ENCODE measurements at places on chromosomes 1 and 21.

DNA sequence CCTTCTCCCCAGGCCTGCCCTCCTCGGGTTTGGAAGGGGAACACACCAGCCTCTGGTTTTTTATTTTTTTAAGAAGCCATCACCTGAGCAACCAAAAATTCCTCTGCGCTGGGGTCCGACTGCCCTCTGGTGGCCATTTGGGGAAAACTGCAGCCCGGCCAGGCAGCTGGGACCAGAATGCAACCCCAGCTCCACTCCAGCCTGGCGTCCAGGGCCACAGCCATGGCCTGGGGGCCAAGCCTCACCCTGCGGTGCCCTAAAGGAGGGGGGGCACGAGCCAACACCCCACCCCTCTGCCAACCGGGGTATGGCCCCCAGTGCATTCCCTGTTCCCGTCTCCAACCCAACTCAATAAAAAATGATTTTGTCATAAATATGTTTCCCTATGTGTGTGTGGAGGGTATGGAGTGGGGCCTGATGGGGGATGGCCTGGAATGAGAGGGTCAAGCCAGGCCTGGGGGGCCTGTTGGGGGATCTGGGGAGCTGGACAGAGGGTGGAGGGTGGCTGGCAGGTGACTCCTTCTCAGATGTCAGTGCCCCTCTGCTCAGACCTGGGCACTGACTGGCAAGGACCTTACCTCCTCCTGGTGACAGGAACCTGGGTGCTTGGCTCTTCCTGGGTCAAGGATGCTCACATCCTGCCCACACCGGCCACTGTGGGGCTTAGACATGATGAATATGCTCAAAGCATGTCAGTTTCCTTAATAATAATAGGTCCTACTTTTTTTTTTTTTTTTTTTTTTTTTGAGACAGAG lies 3.2 kb downstream of the GPR3 start:
- DNase-seq: peak; percentile 76

DNA sequence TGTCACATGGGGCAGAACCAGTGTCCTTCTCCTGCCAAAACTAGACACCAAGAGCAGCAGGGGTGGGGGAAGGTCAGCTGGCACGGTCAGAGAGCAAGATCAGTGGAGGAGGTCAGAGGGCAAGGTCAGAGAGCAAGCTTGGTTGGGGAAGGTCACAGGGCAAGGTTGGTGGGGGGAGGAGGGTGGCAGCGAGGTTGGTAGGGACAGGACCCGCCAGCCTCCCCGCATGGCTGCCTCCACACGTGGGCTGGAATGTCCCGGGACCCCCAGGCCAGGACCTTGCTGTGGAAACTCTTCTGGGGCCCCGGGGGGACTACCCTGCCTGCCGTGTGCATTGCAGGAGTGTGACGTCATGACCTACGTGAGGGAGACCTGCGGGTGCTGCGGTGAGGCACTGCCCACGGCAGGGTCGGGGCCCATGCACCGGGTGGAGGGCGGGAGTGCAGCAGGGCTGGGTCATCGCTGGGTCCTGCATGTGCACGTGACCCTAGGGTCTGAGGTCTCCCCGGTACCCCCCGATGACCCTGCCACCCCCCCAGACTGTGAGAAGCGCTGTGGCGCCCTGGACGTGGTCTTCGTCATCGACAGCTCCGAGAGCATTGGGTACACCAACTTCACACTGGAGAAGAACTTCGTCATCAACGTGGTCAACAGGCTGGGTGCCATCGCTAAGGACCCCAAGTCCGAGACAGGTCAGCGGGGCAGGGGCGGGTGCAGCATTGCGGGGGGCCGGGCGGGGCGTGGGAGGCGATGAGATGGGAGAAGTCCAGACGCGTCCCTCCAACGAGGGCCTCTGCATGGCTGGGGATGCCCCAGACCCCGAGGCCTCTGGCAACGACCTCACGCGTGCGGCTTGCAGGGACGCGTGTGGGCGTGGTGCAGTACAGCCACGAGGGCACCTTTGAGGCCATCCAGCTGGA lies 27.3 kb downstream of the COL6A2 start:
- DNase-seq: no peak

GRCh38 chr1:1250786-1251284 lies 4.3 kb upstream of the C1QTNF12 start:
- DNase-seq: no peak

DNA sequence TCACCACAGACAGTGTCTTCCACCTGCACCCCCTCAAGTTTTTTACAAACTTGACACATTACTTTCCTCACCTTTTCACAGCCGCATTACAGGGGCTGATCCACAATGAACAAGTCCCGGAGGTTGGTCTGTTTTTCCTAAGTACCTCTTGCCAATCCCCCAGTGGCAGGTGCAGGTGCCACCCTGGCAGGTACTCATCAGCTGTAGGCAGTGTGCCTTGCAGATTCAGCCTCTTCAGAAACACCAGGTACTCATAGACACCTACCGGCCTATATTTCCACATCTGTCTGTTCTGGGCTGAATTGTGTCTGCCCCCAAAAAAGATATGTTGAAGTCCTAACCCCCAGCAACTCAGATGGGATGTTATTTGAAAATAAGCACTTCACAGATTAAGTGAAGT lies 81.4 kb upstream of the CNIH3 start:
- no peak for DNase-seq

DNA sequence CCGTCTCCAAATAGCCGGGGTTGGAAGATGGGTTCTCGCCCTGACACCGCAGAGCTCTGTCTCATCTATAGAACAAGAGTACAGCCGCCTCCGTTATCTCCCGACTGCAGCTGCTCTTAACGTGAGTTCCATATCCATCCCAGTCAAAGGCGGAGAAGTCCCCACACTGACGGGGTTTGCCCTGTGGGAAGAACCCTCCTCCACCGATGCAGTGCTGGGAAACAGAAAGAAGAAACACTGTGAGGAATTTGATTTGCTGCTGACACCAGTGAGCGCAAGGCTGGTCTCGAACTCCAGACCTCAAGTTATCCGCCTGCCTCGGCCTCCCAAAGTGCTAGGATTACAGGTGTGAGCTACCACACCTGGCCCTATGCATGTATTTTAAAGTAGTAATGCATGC lies 9.5 kb downstream of the ITLN2 start:
- DNase-seq: no peak

GRCh38 chr21:44677881-44678280 lies 4.1 kb downstream of the KRTAP12-1 start:
- DNase-seq: no peak

- no peak for DNase-seq
These were observed 134.4 kb downstream of the S1PR1 start for GRCh38 chr1:101371259-101371658.

DNA sequence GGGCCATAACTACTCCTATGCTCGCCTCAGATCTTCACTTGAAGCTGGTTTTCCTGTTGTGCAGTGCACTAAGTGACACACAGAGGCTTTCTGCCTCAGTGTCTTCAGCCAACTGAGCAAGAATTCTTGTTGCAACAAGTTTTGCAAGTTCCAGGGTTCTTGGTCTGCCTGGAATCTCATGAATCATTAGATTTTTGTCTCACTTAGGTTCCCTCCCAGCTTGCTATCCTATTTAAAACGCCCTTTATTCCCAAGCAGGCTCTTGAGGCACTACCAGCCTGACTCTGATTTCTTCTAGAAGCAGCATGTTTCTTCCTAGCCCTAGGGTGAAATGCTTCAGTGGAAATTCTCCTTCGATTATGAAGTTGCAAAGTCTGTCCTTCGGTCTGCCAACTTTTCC lies 158.8 kb downstream of the C1orf21 start:
- no peak for DNase-seq

GRCh38 chr1:202703191-202703590 lies 7.1 kb downstream of the SYT2 start:
- DNase-seq: no peak

DNA sequence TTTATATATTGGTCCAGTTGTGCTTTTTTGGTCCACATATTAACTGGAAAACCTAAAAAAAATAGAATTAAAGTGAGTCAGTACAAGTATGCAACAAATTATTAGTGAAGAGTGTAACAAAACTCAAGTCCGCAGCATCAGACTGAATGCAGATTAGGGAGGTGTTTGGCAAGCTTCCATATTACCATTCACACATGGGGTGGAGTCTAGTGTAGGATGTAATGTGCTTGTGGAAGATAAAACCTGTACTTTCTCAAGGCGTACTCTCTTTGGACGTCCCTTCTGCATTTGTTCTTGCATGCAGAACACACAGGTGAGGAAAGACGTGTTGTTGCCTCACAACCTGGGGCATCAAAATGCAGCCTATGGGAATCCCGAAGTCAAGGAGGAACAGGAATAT lies 668.7 kb downstream of the MRPL39 start:
- DNase-seq: no peak

DNA sequence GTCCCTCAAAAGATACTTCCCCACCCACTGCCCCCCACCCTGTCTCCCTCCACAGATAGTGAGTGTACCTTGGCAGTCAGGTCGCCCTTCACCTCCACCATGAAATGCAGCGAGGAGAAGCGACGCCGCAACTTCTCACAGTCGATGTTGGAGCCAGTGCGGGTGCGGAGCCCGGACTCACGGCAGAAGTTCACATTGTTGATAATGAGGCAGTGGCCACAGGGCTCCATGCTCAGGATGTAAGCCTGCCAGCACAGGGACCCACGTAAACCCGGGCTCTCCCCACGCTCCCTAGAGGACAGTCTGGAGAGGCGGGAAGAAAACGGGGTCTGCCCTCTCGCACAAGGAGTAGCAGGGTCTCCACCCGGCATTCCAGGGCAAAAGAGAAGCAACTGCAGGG lies 17.2 kb downstream of the CASP9 start:
- DNase-seq: no peak

DNA sequence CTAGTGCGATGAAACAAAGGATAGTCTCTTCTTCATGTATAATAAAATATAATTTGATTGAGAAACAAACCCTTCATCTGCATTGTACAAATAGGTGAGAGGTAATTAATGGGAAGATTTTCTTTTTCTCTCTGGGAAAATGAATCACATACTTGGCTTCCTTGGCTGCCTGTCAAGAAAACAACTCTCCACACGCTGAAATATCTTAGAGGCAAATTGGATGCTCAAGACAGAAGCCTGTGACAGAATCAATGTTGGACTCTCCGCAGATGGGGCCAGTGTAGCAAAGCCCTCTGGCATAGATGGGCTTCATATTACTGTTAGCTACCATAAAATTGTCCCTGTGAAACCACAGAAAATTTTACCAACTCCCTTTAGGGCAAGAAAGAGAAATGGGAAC lies 186.6 kb downstream of the GRIK1 start:
- no peak for DNase-seq

DNA sequence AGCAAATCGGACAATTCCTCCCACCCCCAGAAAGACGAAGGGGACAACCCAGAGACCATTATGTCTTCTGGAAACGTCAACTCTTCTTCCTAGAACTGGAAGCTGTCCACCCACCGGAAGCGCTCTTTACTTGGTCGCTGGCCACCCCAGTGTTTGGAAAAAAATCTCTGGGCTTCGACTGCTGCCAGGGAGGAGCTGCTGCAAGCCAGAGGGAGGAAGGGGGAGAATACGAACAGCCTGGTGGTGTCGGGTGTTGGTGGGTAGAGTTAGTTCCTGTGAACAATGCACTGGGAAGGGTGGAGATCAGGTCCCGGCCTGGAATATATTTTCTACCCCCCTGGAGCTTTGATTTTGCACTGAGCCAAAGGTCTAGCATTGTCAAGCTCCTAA lies 3.2 kb downstream of the S1PR1 start:
- no peak for DNase-seq

- DNase-seq: no peak
These were observed 111.4 kb downstream of the ST3GAL3 start for GRCh38 chr1:43818691-43819090.

GRCh38 chr1:241716915-241717656 lies 65.0 kb downstream of the WDR64 start:
- DNase-seq: no peak

DNA sequence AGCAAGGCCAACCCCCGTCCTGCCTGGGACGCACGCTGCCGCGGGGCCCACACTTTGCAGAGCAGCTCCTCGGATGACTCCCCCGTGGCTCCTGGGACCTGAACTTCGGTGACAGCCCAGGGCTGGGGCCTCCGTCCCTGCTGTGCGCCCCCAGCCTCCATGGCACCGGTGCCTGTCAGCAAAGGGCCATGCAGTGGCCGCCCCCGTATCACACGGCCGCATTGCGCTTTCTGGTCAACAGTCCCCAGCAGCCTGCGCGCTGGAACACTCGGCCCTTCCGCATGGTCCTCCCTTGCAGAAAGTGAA lies 18.0 kb downstream of the NADK start:
- no peak for DNase-seq

GRCh38 chr1:81220614-81221071 lies 580.1 kb upstream of the ADGRL2 start:
- DNase-seq: no peak

DNA sequence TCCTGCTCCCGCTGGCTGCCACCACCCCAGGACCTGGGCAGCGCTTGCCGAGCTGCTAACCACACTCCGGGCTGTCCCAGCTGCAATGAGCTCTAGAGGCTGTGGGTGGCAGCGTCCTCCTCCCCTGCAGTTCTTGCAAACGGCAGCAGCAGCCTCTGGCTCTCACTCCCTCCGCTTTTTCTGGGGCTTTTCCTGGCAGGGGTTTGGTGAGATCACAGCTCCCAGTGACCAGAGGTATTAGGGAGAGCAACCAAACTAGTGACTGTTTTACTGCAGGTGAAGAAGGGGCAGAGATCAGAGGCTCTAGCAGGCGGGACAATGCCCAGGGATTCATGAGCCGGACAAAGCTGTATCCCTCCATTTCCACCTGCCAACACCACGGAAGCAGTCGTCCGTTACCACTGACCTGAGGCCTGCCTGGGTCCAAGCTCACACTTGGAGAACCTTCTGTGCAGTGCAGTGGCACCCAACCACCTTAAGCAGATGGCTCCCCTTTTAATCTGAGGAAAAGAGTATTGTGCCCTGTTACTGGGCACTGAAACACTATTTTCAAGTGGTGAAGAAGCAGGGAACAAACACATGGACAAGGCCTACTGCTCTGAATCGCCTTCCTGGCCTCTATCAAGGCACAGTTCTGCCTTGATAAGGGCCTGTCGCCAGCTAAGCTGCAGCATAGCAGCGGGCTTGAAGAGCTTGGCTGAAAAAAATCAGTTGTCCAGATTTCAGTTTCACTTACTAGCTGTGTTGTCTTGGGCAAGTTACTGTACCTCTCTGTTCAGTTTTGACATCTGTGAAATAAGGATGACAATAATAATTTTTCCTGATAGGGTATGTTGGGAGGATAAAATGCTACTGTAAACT lies at the start of gene F5:
F5 (minus strand) TSS at position 87 of the 861 bp plus-strand sequence. CDS start 95 bp downstream, outside the sequence.
- DNase-seq: peak; percentile 67

- no peak for DNase-seq
These were observed 14.8 kb upstream of the PTPRC start for GRCh38 chr1:198623752-198624647.
